Fibroblast of skin of back (primary cell): ENCODE measurements at places on chromosomes 5 and 9.

GRCh38 chr5:89932771-89933181, 476.8 kb downstream of the CETN3 start:
- no peak for DNase-seq

GRCh38 chr5:167358868-167359492, 932.5 kb upstream of the WWC1 start:
- no peak for DNase-seq

DNA sequence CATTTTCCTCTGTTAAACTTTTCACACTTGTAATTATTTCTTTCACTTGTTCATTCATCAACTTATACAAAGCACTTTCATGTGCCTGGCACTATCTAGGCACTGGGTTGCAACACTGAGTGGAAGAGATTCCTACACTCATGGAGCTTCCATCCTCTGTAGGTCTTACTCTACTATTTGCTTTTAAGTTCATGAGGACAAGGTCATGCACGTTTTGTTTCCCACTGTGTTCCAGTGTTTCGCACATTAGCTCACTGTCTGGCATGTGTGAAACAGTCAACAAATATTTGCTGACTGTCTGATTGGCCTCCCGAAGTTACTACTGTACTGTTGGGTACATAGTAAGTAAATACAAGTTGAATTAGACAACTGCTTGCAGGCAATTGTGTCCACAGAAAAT, 87.9 kb upstream of the IFNK start:
- DNase-seq = peak; percentile 15

- no peak for DNase-seq
These were observed 1.1 kb upstream of the SPINK1 start for GRCh38 chr5:147832541-147832940.

GRCh38 chr5:113195251-113195650, 218.7 kb downstream of the DCP2 start:
- DNase-seq = no peak
